Stromal cell of bone marrow (primary cell): ENCODE measurements at places on chromosomes 7 and 10.

DNA sequence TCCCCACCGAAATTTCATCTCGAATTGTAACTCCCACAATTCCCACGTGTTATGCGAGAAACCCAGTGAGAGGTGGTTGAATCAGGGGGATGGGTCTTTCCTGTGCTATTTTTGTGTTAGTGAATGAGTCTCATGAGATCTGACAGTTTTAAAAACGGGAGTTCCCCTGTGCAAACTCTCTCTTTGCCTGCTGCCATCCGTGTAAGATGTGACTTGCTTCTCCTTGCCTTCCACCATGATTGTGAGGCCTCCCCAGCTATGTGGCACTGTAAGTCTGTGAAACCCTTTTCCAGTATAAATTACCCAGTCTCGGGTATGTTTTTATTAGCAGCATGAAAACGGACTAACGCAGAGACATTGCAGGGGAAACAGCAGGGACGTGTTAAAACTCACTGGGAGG is 5.3 kb upstream of the OLAH start:
- DNase-seq: no peak

- no peak for DNase-seq
These were observed 347.5 kb downstream of the DNAJB6 start for GRCh38 chr7:157684157-157684908.

DNA sequence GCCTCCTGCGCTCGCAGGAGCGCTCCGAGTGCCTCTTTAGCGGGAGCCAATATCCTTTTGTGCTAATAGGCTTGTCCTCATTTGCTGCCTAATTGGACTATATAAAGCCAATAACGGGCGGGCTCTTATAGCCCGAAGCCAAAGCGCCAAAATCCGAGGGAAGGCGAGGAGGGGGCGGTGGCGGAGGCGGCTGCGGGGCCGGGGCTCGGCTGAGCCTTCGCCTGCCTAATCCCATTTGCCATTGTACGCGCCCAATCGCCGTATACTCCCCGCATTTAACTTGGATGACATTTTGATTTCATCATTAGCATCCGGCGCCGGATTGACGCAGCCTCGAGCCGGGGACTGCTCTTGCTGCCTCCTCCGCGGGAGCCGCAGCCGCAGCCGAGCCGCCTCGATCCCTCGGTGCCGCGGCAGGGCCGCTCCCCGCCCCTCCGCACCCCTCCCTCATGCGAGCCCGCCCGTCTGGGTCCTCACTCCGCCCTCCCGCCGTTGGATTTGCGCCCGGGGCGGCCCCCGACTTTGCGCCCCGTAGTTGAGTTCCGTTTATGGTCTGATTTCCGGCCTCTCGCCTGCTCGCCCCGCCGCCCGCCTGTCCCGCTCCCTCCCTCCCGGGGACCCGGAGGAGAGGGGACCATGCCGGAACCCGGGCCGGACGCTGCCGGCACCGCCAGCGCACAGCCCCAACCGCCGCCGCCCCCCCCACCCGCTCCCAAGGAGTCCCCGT is at the start of gene HMX3:
HMX3 (plus strand) TSS at position 556 of the 727 bp plus-strand sequence; CDS start at position 637, 81 bp downstream.
- no peak for DNase-seq

DNA sequence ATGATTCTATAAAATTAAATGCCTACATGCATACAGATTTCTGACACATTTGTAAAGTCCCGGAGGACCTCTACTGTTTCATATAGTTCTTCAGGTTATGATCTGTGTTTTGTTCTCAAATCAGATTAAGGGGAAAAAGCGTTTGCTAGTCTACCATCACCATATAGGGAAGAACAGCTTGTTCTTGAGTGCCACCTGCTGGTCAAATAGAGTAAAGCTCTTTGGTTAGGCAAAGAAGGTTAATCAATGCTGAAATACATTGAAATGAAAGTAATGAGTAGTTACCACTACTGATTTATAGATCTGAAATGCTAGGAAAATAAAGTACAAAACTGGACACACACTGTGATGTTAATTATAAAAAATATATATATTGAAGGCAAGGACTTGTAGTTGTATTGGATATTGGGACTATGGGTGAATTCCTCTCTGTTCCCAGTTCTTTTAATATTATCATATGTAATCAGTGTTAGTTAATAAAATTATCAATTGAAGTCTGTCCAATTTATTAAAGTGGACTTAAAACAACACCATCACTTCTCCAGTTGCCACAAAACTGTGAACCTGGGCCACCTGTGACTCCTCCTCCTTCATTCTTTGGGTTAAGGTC is 72.6 kb upstream of the PDLIM1 start:
- DNase-seq: peak; percentile 36

- DNase-seq: peak; percentile 53
These were observed 2.9 kb upstream of the HMX3 start for GRCh38 chr10:123132576-123133477.

DNA sequence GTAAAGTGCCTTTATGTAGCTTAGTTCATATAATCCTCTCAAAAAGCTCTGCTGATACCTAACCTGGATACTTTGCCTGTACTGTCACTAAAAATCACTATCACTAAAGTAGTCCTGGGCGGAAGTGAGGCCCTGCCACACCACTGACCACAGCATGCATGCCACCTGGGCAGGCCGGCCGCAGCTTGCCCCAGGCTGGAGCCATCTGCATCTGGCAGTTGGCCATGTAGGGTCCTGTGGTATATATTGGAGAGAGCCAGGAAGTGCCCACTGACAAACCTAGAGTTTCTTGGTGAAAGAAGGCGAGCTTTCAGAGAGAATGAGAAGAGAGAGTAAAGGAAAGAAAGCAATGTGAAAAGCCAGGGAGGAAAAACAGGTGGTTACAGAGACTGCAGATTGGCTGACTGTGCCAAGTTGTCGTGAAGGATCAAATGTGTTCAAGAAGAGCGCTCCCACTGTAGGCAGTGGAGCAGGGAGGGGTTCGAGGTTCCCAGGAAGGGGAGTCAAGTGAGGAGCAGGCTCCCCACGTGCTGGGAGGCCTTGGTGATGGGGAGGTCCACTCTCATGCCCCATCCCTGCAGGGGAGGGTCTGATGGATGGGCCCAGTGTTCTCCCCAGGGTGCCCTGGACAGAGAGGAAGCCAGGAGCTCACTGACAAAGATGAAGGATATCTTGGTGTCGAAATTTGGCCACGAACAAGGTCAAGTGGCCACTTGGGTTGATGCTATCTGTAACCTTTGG is 13.6 kb downstream of the LOXL4 start:
- no peak for DNase-seq

GRCh38 chr10:125008689-125009638 is 67.0 kb downstream of the ZRANB1 start:
- no peak for DNase-seq

GRCh38 chr7:23802720-23803397 is 92.8 kb downstream of the STK31 start:
- no peak for DNase-seq

GRCh38 chr10:69065406-69066361 is 22.2 kb upstream of the SRGN start:
- peak; percentile 87 for DNase-seq

GRCh38 chr10:91424016-91424415 is 13.9 kb downstream of the HECTD2 start:
- DNase-seq: peak; percentile 18
